IPS DF 19.7 (cell line): ENCODE measurements at places on chromosomes 1 and 21.

- DNase-seq = no peak
These were observed 973.5 kb upstream of the B3GALT2 start for GRCh38 chr1:194159941-194160340.

DNA sequence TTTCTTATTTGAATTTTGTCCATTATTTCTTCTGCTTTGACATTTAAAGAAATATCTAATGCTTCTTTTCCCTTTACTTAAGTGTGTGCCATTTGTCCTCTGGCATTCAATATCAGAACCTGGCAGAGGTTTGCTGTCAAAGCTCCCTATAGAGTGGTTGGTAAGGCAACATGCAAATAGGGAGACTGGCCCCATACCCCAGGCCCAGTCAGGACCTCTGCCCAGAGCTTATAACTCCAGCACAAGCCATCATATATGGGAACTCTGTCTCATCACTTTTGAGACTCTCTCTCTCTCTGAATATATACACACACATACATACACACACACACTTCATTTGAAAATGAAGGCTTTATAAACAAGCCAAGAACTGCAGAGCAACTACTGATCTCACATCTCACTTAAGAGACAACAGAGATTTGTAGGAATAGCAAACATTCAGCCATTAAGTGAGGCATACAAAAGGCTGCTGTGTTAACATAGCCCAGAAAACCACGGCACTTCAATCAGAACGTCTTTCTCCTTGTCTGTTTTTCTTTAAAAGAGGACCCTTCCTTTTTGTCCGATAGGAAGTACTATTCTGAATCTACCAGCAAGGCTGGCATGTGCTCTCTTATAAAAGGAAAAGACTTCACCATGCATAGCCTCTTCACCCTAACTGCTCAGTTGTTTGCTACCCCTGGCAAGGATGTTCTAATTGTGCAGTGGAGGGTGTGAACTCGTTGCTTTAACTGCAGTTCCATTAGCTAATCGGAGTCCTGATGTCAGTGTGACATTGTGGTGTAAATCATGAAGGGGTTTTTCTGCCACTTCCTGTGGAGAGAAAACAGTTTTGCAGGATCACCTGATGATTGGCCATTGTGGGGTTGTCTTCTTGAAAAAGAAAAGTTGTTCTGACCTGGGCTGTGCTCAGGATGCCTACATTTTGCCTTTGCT is 101.7 kb downstream of the NR5A2 start:
- DNase-seq = peak; percentile 38

GRCh38 chr1:110118636-110119396 is 6.6 kb downstream of the UBL4B start:
- no peak for DNase-seq

GRCh38 chr1:116899529-116899928 is 10.2 kb upstream of the PTGFRN start:
- DNase-seq = no peak

DNA sequence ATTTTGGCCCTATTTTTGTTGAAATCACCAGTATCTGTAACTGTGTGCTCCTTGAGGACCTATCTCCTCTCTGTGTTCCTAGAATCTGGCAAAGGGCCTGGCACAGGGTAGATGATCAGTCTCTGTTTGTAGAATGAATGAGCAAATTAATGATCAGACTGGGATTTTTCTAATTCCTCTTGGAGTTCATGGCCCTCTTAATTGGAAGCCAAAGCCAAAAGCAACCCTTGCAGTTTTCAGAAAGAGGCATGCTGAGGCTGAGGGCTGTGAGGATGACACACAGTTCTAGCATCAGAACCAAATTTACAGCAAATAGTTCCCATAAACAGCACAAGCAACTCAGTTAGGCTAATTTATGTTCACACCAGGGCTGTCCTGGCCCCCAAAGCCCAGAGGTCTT is 111.1 kb upstream of the BEND5 start:
- DNase-seq = no peak

DNA sequence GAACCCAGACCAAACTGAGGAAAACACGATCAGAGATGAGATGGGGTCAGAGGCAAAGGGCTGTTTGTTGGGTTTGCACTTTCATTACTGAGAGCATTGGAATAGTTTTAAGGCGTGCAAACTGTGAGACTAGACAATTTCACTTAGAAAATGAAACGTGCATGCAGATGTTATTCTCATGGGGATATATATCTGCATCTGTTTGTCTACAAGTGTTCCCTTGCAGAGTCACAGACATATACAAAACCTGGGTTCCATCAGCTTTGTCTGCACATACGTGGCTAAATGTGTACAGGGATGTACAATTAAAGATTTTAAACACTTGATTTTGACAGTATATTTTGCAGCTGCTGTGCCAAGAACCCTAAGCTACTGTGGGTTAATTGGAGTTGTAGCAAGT is 355.4 kb downstream of the KIF26B start:
- no peak for DNase-seq

DNA sequence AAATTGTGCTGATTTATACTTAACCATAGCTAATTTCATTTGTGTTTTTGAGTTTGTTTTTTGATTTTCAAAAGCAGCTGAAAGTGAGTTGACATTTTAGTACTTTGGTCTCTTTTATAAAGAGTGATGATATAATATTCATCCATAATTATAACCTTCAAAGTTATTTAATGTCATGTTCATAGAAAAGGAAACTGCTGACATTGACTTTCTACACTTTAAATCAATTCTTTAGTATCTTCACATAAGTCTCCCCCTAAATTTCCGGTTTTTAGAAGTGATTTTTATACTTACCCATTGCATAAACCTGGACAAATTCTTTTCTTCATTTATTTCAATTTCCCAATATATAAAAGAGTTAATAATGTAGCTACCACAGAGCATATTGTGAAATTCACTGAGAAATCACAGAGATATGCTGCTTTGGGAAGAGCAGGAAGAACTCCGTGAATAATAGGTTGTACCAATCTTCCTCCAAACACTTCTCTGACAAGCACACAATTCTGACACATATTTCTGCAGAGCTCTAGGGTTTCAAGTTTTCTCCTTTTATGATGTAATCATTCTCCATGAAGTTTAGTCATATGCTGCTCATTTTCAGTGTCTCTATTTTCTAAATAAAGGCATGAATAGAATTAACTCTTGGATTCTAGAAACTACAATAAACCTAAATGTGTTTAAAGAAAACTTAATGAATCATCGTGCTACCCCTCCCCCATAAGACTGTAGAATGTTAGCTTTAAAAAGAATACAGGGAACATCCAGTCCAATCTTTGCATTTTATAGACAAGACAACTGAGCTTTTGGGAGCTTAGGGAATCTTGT is 25.6 kb upstream of the CDC42BPA start:
- no peak for DNase-seq

GRCh38 chr1:185939142-185939541 is 205.0 kb downstream of the HMCN1 start:
- peak; percentile 35 for DNase-seq

- peak; percentile 71 for DNase-seq
These were observed 70.3 kb downstream of the LTN1 start for GRCh38 chr21:28922368-28922767.

GRCh38 chr1:152855661-152856060 is 4.1 kb upstream of the LCE7A start:
- DNase-seq = no peak

GRCh38 chr1:39635205-39635870 is 4.1 kb downstream of the HEYL start:
- no peak for DNase-seq

DNA sequence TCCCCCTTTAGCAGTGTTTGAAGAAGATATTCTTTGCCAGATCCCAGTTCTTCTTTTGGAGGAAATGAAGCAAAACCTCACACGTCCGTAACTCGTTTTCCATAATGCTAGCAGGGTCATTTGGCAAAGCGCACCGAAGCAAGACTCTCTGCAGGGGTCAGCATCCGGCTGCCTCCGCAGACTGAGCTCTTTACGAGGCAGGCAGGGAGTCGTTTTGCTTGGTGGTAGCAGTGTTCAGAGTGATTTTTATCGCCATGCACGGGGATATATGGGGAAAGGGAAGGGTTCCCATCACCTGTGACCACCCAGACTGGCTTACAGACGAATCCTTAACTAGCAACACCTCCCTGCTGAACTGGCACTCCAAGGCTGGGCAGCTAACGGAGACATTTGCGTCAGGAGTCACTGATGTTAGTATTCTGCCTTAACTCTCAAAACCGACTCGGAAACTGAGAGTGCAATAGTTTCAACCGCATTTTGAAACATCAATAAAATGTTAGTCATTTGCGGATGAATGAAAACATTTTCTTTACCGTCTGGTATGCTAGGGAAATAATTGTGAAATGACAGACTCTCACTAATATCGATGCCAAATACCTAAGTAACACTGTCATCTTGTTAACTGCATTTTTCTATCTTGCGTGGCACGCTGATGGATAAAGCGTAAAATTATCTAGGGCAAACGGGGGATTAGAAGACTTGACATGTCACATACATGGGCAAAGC is 2.2 kb upstream of the NEGR1 start:
- no peak for DNase-seq

DNA sequence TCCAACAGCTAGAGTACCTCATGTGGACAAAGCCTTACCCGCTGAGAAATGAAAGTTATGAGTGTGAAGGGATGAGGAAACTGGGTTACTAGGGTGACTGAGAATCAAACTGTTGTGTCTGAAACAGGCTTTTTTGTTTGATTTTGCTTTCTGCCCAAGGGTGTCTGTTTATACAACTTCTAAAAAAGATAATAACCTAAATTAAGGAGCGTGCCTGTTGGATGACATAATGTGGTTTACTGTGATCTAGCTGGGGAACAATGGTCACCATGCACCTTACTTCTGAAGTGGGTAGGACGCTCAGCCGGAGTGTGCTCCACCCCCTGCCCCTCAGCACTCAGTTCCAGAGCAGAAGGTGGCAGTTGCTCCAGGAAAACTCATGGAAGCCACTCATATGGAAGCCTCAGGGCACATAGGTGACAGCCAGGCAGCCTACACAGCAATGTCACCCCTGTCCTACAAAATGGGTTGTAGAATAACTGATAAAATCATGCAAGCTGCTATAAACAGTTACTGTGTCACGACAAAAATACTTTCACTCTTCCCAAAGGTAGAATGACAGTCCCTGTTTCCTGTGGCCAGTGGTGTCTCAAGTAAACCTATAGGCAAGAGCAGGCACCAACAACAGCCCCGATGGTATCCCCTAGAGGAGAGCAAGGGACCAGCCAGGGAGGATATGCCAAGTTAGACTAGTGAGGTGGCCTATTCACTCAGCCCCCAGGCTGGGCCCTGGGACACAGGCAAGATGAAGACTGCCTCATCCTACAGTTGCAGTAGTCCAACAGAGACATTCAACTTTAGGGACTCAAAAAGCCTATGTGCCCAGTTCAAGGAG is 29.3 kb downstream of the SIPA1L2 start:
- no peak for DNase-seq

GRCh38 chr1:167460836-167461235 is 57.5 kb downstream of the CD247 start:
- DNase-seq = no peak

DNA sequence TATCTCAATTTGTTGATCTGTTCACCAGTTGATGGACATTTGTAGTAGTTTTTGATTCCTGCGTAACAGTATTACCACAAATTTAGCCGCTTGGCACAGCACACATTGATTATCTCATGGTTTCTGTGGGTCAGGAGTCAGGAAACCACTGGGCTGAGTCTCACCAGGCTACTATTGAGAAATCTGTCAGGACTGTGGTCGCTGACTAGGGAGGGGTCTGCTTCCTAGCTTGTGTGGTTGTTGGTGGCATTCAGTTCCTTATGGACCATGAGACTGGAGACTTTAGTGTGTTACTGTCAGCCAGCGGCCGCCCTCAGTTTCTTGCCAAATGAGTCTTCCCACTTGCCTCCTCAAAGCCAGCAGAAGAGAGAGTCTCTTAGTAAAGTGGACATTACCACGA is 9.8 kb downstream of the PEX14 start:
- no peak for DNase-seq

GRCh38 chr1:167666416-167666815 is 36.4 kb downstream of the RCSD1 start:
- DNase-seq = no peak

- DNase-seq = no peak
These were observed 641.7 kb downstream of the LRRIQ3 start for GRCh38 chr1:73556270-73556669.

GRCh38 chr1:227897704-227898438 is 49.9 kb downstream of the WNT9A start:
- DNase-seq = no peak

DNA sequence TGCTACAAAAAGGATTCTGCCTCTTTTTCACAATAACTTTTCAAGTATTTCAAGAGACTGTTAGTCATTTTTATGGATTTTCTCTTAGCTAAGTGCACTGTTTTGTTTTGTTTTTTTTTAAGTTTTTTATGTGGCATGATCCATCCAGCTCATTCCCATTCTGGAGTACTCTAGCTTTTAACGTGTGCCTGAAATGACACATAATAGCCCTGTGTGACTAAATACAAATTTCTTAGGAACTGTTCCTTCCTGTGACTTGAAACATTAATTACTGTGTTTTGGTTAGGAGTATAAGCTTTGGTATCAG is 143.9 kb downstream of the HS2ST1 start:
- DNase-seq = no peak

- DNase-seq = no peak
These were observed 289.4 kb downstream of the ADGRL2 start for GRCh38 chr1:82090104-82090503.

DNA sequence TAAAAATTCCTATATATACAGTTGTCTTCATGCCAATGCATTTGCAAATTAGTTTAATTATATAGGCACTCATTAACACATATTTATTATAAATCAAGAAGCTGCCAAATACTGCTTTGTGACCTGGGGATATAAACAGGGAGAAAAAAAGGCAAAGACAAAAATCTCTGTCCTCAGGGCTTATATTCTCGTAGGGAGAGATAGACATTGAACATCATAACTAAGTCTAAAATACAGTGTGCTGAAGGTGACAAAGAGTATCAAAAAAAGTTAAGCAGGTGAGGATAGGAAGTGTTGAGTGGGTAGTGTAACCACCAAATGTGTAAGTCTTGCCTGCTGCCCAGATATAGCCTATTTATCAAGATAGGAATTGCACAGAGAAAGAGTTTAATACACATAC is 40.7 kb upstream of the LYPLAL1 start:
- DNase-seq = no peak

GRCh38 chr1:201619513-201619912 is 80.6 kb downstream of the NAV1 start:
- no peak for DNase-seq

DNA sequence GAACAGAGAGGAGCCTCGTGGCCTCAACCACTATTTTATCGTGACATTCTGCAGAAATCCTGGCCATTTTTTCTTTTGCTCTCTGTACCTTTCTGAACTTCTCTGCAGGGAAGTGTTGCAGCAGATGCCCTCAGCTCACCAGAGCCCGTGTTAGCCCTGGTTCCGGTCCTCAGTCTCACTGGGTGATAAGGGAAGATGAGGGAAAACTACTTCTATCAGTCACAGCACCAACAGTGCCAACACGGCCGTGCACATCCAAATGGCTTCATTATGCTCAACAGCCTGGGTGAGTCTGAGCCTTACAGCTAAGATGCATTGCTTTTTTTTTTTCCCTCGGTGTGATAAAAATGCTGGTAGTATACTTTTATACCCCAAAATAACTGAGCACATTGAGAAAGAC is 93.0 kb downstream of the KIF26B start:
- no peak for DNase-seq

- no peak for DNase-seq
These were observed 119.5 kb downstream of the PCBP3 start for GRCh38 chr21:45763074-45763473.
